ENCODE measurements at places on chromosomes 1 and 21. TPM values are rescaled to one million over a fixed set of nuclear protein-coding genes. Genes with fewer than 3 reads are reported as not detected.

The ILDR2 gene
- total RNA-seq: 0.91 TPM

DNA sequence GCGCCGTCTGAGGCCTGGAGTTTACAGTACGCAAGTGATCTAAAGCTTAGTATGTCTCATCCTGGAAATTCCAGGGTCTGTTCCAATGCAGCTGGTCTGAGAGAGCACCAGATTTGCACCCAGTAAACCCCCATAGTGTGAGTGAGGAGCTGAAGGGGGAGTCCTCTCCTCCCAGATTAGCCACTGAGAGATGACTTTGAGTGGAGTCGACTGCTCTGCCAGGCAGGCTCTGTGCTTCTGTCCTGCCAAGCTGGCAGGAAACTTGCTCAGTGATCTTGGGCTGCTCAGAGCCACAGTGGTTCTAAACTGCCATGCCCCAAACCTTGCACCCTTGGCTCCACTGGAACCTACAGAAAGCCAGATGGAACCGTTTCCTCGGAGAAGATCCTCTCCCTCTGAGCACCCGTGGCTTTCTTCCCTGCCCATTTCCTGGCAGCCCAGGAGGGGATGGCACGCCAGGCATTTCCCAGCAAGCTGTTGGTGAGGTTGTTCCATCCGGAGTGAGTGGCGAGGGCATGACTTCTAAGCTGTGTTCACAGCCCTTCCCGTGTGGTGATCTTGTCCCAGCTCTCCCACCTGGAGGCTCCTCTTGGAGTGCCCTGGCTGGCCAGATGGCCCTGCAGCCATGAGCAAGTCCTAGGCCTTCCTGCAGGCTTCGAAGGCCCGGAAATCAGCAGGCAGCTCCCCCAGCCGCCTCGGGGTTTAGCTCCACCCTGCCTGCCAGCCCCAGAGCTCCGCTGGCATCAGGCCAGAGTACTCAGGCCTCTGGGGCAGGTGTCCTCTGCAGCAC is 125.9 kb upstream of the VAMP3 start:
- peak; percentile 53 for DNase-seq

DNA sequence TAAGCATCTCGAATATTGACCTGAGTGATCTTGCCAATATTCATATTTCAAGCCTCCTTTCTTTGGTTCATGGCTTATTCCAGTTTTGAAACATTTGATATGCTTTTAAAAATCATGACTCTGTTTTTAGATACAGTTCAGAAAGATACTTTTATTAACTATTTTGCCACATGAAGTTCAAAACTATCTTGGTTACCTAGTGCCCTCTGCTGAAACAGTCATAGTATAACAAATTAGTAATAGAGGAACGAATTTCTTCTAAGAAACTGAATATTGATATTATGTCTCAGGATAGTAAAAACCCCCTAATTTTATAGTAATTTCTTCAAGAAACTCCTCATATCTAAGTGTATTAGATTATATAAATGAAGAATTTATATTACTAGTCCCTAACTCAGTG is 52.6 kb upstream of the RC3H1 start:
- no peak for DNase-seq

The CD5L gene
- not detected for total RNA-seq

- DNase-seq: peak; percentile 31
These were observed 407 bp downstream of the WNT4 start for GRCh38 chr1:22142315-22143064.

DNA sequence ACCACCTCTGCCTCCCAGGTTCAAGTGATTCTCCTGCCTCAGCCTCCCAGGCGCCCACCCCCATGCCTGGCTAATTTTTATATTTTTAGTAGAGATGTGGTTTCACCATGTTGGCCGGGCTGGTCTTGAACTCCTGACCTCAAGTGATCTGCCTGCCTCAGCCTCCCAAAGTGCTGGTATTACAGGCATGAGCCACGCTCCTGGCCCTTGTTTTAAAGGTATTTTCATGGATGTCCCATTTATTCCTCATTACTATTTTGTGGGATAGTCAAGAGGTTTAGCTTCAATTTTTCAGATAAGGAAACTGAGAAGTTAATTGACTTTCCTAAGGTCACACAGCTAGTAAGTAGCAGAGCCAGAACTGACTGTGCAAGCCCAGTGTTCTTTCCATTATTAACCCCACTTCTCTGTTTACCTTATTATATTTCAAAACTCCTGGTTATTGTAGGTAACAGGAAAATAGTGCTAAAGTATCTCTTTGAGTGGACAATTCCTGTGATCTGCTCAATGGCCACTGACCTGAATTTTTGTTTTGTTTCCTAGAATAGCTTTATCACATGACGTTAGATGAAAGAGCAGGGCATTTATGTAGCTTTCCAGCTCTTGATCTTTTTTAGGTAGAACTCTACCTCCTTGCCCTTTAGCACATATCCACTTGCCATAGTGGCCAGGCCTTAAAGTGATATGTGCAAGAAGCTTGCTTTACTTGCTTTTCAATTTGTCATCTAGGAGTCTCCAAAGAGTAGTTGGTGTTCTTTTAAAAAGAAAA is 13.6 kb downstream of the ZYG11B start:
- DNase-seq: no peak

- no peak for DNase-seq
These were observed 6.5 kb downstream of the ANKRD45 start for GRCh38 chr1:173663159-173663558.

GRCh38 chr1:159315381-159315780 is 13.2 kb downstream of the FCER1A start:
- no peak for DNase-seq

- DNase-seq: peak; percentile 61
These were observed 146.6 kb downstream of the SPATA46 start for GRCh38 chr1:162230096-162230495.

GRCh38 chr1:157369808-157370521 is 182.3 kb downstream of the FCRL5 start:
- peak; percentile 74 for DNase-seq

GRCh38 chr1:199931666-199932377 is 95.7 kb upstream of the NR5A2 start:
- peak; percentile 26 for DNase-seq
